Mesothelial cell of epicardium (in vitro differentiated cells): ENCODE measurements at places on chromosomes 13 and 19. TPM values are rescaled to one million over a fixed set of nuclear protein-coding genes. Genes with fewer than 3 reads are reported as not detected.

Gene ATP8A2
- 35.8 to 39.1 TPM (median 35.9 TPM) in 3 replicates for total RNA-seq

Gene STX10
- 52.7 to 58.4 TPM (median 56.7 TPM) in 3 replicates for total RNA-seq

Gene IL11
- 10.0 to 12.9 TPM (median 11.6 TPM) in 3 replicates for total RNA-seq

Gene SIGLEC11
- 0.62 to 2.8 TPM (median 1.7 TPM) in 3 replicates for total RNA-seq

Gene ADGRE2
- total RNA-seq = 0.35 to 0.45 TPM in 2 of 3 replicates, not detected in the other

Gene CD33
- not detected in 3 replicates for total RNA-seq

GRCh38 chr13:49023431-49023830 is 47.7 kb downstream of the FNDC3A start:
- peaks cover 53% of the 10 kb centered on the region for H3K36me3 ChIP-seq
- no peak for DNase-seq
- H3K27me3 ChIP-seq = no peaks in the 10 kb centered on the region

DNA sequence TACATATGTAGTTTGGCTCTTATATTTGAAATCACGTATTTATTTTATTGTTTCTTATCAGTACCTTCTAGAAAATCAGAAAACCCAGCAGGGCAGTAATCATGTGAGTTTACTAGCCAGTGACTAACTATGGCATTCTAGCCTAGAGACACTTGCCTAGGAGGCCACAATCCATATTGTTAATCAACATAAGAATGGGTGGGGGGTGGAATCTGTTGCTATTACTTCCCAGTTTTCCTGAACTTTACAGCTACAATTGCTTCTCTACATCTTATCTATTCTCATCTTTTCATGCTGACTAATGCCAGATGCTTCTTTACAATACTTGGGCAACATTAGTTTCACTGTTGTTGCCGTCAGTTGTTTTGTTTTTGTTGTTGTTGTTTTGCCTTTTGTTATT is 18.7 kb upstream of the ATXN8OS start:
- no peaks in the 10 kb centered on the region for H3K4me1 ChIP-seq
- no peak for DNase-seq
- H3K27me3 ChIP-seq = peaks cover 1% of the 10 kb centered on the region
- no peak overlapping the region for H3K4me3 ChIP-seq
- H3K36me3 ChIP-seq = no peaks in the 10 kb centered on the region
- H3K27ac ChIP-seq = no peak overlapping the region

DNA sequence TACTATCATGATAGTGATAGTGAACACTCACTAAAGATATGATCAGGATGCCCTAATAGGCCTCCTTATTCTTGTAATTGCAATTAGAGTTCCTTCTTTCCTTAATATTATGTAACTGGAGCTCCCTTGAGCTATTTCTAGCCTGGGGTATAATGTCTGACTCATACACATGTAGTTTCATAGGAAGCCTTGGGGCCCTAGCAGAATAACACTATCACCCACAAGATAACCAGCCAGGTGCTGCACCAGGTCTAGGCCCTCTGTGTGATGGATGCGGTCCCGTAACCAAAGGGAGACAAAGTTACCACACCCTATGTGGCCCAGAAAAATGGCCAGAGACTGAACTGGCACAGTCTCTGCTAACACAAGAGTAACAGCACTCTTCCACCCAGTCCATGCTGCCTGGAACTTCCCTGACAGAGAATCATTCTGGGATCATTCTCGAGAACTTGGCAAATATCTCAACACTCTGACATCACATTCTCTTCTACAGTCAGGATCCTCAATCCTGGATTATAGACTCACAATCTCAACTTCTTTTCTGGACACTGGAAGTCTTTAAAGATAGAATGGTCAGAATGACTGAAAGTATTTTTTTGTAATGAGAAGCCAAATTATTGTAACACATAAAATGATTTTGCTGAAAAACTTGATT is 32.6 kb upstream of the IGFL4 start:
- DNase-seq = no peak
- H3K36me3 ChIP-seq = no peaks in the 10 kb centered on the region
- H3K27ac ChIP-seq = no peak overlapping the region
- peaks cover 30% of the 10 kb centered on the region for H3K4me1 ChIP-seq
- H3K27me3 ChIP-seq = peaks cover 62% of the 10 kb centered on the region

DNA sequence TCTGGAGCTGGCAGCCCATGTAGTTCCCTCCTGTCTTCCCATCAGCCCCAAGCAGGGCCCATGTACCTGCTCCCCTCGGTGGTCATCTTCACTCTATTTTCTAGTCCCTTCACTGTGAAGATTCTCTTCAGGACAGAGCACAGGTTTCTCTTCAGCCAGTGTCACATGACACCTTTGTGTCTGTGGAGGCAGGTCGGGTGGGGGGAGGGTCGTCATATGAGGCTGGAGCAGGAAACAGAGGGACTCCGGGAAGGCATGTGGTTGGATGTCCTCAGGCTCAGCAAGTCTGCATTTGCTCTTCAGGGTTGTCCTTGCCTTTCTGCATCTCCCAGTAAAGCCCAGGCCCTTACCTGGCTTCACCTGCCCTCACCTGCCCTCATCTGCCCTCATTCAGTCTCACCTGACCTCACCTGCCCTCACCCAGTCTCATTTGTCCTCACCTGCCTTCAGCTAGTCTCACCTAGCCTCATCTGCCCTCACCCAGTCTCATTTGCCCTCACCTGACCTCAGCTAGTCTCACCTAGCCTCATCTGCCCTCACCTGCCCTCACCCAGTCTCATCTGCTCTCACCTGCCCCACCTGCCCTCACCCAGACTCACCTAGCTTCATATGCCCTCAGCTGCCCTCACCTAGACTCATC is 120.3 kb downstream of the ZDHHC20 start:
- DNase-seq = no peak
- H3K4me3 ChIP-seq = no peak overlapping the region
- H3K27ac ChIP-seq = no peak overlapping the region
- H3K36me3 ChIP-seq = no peaks in the 10 kb centered on the region
- peaks cover 10% of the 10 kb centered on the region for H3K4me1 ChIP-seq

DNA sequence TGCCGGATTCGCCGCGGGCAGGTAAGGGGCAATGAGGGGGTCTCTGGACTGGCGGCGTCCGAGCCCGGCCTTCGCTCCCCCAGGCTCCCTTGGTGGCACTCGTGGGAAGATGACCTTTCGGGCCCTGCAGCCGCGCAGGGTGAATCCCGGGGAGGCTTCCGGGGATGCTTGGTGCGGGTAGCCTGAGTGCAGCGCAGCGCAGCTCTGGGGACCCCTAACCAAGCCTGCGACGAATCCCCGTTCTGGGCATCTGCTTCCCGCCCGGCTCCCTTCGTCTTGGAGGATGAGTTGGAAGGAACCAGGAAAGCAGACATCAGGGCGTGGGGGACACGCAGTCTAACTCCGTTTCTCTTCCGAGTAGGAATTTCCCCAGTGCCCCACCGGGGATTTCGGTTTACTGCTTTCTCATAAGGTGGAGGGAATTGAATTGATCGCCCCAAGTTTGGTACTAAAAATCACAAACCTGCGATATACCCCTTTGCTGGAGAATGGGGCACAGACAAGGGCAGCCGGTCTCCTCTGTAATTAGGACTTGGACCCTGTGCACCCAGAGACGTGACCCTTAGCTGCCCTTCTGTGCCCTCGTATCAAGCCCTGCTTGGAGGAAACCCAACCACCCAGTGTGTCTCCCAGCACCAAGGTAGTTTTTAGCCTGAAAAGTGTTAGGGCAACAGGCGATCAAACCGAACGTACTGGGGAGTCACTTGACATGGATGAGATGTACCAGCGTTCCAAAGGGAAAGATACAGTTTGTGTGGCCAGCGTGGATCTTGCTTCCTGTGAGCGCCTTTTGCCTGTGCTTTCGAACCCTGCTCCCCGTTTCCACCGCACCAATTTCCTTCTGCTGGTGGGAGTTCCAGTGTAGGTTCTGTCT is 1.0 kb downstream of the GPC5 start:
- no peak overlapping the region for H3K27ac ChIP-seq
- H3K4me1 ChIP-seq = peaks cover 5% of the 10 kb centered on the region
- peaks cover 94% of the 10 kb centered on the region for H3K27me3 ChIP-seq
- no peak for DNase-seq
- no peaks in the 10 kb centered on the region for H3K36me3 ChIP-seq

GRCh38 chr19:46742926-46743480 is 2.9 kb upstream of the FKRP start:
- H3K36me3 ChIP-seq = peaks cover under 1% of the 10 kb centered on the region
- H3K4me1 ChIP-seq = peaks cover 23% of the 10 kb centered on the region
- H3K27ac ChIP-seq = no peak overlapping the region
- no peak for DNase-seq

GRCh38 chr19:19650331-19650730 is 6.9 kb upstream of the GMIP start:
- no peak for DNase-seq
- H3K4me1 ChIP-seq = no peaks in the 10 kb centered on the region
- H3K4me3 ChIP-seq = no peak overlapping the region

- peak overlapping the region; percentile 75 for H3K4me3 ChIP-seq
- H3K27ac ChIP-seq = peak overlapping the region; percentile 86
- no peaks in the 10 kb centered on the region for H3K27me3 ChIP-seq
Measured at GRCh38 chr19:18436671-18437490, 1.1 kb downstream of the ISYNA1 start.

DNA sequence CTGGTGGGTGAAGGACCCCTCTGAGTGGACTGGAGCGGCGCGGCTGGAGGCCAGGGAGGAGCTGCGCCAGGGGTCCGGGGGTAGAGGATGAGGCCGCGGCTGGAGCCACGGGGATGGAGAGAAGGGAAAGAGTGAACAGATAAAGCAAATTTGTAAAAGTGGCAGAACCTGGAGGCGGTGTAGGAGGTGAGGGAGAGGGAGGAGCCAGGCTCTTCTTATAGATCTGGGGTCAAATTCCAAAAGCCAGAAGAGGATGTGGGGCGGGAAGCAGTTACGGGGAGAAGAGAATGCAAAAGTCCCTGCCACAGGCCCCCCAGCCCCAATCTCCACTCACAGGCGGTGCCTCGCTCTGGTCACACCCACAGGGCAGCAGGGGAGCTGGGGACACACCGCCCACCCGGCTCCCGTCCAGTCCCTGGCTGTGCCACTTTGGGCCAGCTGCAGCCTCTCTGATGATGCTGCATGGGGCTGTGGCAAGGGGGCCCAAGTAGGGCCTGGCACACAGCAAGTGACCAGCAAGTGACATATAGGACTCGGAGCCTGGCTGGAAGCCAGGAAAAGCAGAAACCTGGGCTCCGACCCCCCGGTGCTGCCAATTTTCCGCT is 11.1 kb downstream of the LRRC4B start:
- no peak overlapping the region for H3K27ac ChIP-seq
- no peaks in the 10 kb centered on the region for H3K36me3 ChIP-seq
- H3K4me3 ChIP-seq = peak overlapping the region; percentile 91
- peaks cover 89% of the 10 kb centered on the region for H3K27me3 ChIP-seq

- H3K27me3 ChIP-seq = no peaks in the 10 kb centered on the region
- DNase-seq = no peak
- H3K4me3 ChIP-seq = no peak overlapping the region
- no peak overlapping the region for H3K27ac ChIP-seq
Measured at GRCh38 chr13:34357435-34358232, 539.7 kb downstream of the RFC3 start.

GRCh38 chr19:4077007-4077374 is 10.3 kb upstream of the ZBTB7A start:
- no peaks in the 10 kb centered on the region for H3K36me3 ChIP-seq
- H3K27ac ChIP-seq = no peak overlapping the region
- H3K27me3 ChIP-seq = no peaks in the 10 kb centered on the region
- no peak for DNase-seq
- peaks cover 3% of the 10 kb centered on the region for H3K4me1 ChIP-seq
- H3K4me3 ChIP-seq = no peak overlapping the region
